NCI-H1930 (cell line): ENCODE measurements at places on chromosomes 4 and X.

DNA sequence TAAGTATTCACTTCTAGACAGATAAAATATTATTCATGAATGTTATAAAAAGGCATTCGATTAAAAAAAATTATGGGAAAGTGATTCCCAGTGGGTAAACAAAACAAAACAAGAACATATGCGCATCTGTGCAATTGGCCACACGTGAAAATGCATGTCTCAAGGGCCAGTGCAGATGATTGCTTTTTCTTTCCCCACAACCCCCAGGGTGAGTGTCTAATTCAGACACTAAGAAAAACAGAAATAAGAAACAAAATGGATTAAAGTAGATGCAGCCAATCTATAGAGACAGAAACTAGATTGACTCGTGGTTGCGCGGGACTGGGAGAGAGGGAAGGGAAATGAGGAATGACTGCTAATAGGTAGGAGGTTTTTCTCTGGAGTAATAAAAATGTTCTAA is 49.5 kb downstream of the GPM6A start:
- DNase-seq: no peak

DNA sequence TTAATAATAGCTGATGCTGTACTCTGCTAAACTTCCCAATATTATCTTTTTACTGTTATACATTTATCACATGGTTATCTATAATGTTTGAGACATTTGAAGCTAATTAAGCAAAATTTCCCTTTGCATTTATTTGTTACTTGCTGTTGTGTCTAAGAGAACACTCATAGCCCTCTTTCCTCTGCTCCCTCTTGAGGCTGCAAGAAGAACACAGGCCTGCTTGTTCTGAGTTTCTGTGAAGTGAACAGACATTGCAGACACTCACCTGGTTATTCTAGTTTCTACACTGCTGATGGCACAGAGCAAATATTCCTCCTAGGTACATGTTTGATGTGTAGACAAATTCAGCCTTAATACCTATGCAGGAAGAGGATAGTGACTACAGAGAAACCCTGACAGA is 367.8 kb downstream of the GASK1B start:
- no peak for DNase-seq

GRCh38 chr4:139809757-139810140 is 144.1 kb downstream of the MGST2 start:
- DNase-seq: no peak

- no peak for DNase-seq
Measured at GRCh38 chr4:183165376-183165775, 66.3 kb downstream of the WWC2 start.

GRCh38 chr4:52098618-52099017 is 47.5 kb downstream of the SPATA18 start:
- DNase-seq: no peak

GRCh38 chr4:69069085-69069484 is 27.2 kb upstream of the UGT2B7 start:
- DNase-seq: no peak

DNA sequence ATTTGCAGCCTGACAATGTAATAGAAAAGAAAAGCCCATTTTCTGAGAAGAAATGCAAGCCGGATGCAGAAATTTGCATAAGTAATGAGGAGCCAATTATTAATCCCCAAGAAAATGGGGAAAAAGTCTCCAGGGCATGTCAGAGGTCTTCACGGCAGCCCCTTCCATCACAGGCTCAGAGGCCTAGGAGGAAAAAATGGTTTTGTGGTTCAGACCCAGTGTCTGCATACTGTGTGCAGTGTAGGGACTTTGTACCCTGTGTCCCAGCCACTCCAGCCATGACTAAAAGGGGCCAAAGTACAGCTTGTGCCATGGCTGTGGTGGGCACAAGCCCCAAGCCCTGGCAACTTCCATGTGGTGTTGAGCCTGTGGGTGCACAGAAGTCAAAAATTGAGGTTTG is 92.2 kb downstream of the SH3BGRL start:
- DNase-seq: no peak
